ENCODE measurements at places on chromosomes 3 and 15.

DNA sequence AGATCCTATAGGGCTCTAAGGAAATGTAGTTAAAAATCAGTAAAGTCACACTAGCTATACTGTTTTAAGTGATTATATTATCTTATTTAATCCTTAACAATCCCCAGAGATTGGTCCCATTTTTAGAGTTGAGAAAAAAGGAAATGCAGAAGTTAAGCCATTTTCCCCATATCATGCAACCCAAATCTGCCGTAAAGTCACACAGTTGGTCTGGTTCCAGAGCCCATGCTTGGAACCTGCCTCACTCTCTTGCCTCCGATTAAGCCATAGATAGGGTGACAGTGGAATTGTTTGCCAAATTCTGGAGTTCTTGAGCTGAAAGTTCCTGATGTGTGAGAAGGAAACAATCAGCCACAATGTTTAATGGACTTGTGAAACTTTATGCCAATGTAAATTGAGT is 2.3 kb upstream of the P2RY13 start:
- no peak for DNase-seq

DNA sequence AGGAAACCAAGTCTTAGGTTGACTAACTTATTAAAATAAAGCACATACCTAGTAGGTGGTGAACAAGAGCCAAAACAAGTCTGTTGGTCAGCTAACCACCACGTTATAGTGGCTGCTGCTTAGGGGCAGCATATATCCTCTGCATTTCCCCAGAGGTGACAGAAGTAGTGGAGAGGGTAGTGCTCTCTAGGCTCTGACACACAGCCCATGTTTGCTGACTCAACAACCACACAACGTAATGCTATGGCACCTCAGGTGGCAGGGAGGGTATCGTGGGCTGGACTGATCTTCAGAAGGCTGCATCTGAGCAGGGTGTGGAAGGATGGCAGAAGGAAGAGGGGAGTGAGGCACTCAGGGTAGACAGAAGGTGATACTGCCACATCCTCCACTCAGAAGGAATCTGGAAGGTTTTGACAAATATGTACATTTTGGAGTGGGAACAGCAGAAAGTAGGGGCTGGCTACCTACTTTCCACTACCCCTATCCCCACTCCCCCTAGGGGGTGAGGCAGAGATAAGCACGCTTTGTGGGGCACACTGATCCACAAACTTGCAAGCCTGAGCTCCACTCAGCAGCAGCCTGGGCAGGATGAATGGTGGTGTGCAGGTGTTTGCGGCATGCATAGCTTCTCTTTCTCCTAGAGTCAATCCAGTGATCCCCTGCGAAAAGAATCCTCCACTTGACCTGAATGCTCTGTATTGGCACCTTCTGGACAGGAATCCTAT is 178.1 kb downstream of the RORA start:
- DNase-seq = no peak

- no peak for DNase-seq
Measured at GRCh38 chr15:44595656-44596510, 58.9 kb downstream of the EIF3J start.

DNA sequence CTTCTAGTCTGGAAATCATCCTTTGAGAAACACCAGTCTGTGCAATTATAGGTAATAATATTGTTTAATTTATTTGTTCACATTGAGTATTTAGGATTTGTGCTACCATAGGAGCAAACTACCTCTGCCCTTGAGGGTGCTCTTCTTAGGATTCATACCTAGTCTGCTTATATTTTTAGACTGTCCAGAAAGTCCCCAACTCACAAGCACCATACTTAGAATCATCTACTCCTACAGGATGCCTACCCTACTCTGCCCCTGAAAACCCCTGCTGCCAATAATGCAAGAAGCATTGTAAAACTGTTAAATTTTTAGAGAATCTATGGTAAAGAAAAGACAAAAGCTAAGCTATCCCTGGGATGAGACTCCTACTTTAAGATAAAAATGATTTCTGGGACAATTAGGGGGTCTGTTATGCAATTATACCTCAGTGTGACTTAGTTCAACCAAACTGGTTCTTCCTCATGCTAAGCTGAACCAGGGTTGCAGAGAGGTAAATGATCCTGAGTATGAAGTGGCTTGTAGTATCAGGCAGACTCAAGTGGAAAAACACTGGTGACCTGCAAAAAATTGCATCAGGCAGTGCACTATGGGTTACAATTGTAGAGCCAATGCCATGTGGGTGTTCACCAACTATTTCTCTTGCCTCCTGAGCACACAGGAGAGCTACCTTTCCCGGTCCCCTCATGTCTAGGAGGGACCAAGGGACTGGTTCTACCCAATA is 133.3 kb downstream of the TNIK start:
- DNase-seq = no peak

- DNase-seq = no peak
Measured at GRCh38 chr15:58017869-58018268, 47.6 kb downstream of the ALDH1A2 start.

DNA sequence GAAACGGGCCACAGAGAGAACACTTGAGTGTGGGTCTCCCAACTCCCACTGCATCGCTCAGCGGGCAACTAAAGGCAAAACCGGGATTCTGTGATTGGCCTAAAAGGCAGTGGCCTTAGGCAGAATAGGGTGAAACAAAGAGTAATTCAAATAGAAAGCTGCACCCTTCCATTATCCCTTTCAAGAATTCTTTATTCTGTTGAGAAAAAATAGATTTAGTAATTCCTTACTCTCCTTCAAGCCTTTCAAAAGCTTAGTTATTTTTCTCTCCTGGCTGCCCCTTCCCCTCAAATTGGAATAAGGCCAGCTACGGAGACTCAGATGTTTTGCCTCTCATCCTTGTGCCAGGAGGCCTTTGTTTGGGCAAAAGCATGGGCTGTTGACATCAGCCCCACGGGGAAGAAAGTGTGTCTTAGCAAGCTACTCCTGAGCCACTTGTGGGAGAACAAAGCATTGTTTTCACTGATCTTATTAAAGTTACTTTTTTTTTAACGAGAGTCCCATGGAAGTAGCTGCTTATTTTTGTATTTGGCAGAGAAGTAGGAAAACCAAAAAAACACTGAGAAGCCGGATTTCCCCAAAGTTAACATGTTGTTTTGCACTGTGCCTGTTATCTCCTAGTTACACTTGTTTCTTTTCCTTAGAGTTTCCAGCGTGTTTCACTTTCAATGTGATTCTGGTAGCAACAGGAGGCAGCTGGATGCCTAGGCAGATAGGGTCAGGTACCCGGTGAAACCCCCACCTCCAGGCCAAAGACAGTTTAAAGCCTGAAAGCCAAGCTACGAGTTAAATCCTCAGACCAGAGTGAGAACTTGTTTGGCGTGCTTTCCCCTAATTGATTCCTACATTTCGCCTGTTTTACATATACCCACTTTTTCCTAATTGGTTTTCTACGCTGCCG is 2.2 kb downstream of the ST6GAL1 start:
- DNase-seq = no peak

- DNase-seq = peak; percentile 22
Measured at GRCh38 chr15:84749111-84749991, 959 bp downstream of the ZNF592 start.

Data from foreskin keratinocyte (primary cell).